ENCODE measurements at places on chromosomes 16 and 17. TPM values are rescaled to one million over a fixed set of nuclear protein-coding genes. Genes with fewer than 3 reads are reported as not detected.

The SMIM36 gene
- 0.11 TPM for polyA plus RNA-seq

The ABCC6 gene
- polyA plus RNA-seq: 17.2 TPM

The C16orf86 gene
- 2.3 TPM for polyA plus RNA-seq

The CCDC154 gene
- 6.4 TPM for polyA plus RNA-seq

The NPIPB6 gene
- polyA plus RNA-seq: 2.2 TPM

The GUCY2D gene
- not detected for polyA plus RNA-seq

The C1QTNF8 gene
- not detected for polyA plus RNA-seq

The KIF1C gene
- polyA plus RNA-seq: 48.9 TPM

The SMIM22 gene
- polyA plus RNA-seq: 3.5 TPM

The GNGT2 gene
- 2.7 TPM for polyA plus RNA-seq

The PSMC5 gene
- 128 TPM for polyA plus RNA-seq

The RHBDF1 gene
- polyA plus RNA-seq: 50.0 TPM

The MMP2 gene
- 542 TPM for polyA plus RNA-seq

The KRTAP3-1 gene
- not detected for polyA plus RNA-seq

The FNDC8 gene
- 0.31 TPM for polyA plus RNA-seq

The RABEP2 gene
- polyA plus RNA-seq: 24.3 TPM

The EIF1 gene
- polyA plus RNA-seq: 720 TPM

The PLLP gene
- polyA plus RNA-seq: 7.7 TPM

The CRYM gene
- polyA plus RNA-seq: 0.74 TPM

The KRT9 gene
- not detected for polyA plus RNA-seq

The DLX4 gene
- polyA plus RNA-seq: 1.5 TPM

The RAB11FIP4 gene
- 8.3 TPM for polyA plus RNA-seq

The CACNG3 gene
- not detected for polyA plus RNA-seq

The TMEM98 gene
- polyA plus RNA-seq: 313 TPM

The TBX2 gene
- 249 TPM for polyA plus RNA-seq

The SSTR5 gene
- polyA plus RNA-seq: not detected

The CD300E gene
- polyA plus RNA-seq: 0.49 TPM

Data from left lung (tissue), 14 donors.